ENCODE measurements at places on chromosomes 6 and 20.

GRCh38 chr6:44275271-44275748 lies 5.1 kb downstream of the TMEM151B start:
- no peak for DNase-seq

- peak; percentile 21 for DNase-seq
Measured at GRCh38 chr6:106051226-106051625, 34.9 kb upstream of the PRDM1 start.

- DNase-seq, result no peak
Measured at GRCh38 chr6:161694995-161695394, 421.1 kb upstream of the AGPAT4 start.

- DNase-seq, result no peak
Measured at GRCh38 chr6:163563318-163563717, 148.8 kb downstream of the QKI start.

- no peak for DNase-seq
Measured at GRCh38 chr6:13519839-13520238, 32.4 kb upstream of the GFOD1 start.

- DNase-seq, result no peak
Measured at GRCh38 chr6:119241111-119241465, 108.5 kb downstream of the MAN1A1 start.

- DNase-seq, result no peak
Measured at GRCh38 chr6:20227350-20227749, 15.1 kb upstream of the MBOAT1 start.

DNA sequence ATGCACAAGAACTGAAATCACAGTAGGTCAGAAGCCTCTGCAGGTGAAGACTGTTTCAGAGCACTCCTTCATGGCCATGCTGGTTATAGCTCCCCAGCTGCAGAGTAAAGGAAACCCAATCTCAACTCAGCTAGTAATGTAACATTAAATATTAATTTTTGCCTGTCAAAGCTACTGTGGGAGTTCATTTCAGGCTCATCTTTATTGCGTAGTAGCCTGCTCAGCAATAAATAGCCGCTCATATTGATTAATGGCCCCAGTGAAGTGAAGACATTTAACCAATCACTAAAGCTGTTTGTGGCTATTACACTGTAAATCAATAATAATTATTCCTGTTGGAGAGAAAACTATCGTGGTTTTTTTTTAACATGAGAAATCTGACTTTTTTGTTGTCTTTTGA lies 101.7 kb downstream of the FRK start:
- no peak for DNase-seq

- no peak for DNase-seq
Measured at GRCh38 chr6:106398621-106399020, 38.1 kb downstream of the CRYBG1 start.

DNA sequence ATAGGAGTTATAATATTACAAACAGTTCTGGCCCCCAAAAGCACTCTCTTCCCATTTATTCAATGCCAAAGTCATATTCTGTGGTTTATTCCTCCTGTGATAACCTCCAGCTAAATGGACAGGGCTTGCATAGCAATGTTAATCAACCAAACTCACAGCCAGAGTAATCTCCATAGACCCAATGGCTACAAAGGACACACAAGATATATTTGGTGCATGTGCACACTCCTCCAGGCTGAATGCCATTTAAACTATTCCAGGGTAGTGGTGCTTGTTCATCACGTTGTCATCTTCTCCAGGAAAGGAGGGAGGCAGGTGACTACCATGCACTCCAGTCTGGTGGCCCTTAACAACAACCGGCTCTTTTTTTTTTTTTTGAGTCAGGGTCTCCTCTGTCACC lies 56.8 kb downstream of the B3GAT2 start:
- no peak for DNase-seq

GRCh38 chr6:11085758-11086435 lies 7.7 kb upstream of the SMIM13 start:
- DNase-seq, result no peak

GRCh38 chr20:697826-698225 lies 22.2 kb upstream of the SCRT2 start:
- no peak for DNase-seq

DNA sequence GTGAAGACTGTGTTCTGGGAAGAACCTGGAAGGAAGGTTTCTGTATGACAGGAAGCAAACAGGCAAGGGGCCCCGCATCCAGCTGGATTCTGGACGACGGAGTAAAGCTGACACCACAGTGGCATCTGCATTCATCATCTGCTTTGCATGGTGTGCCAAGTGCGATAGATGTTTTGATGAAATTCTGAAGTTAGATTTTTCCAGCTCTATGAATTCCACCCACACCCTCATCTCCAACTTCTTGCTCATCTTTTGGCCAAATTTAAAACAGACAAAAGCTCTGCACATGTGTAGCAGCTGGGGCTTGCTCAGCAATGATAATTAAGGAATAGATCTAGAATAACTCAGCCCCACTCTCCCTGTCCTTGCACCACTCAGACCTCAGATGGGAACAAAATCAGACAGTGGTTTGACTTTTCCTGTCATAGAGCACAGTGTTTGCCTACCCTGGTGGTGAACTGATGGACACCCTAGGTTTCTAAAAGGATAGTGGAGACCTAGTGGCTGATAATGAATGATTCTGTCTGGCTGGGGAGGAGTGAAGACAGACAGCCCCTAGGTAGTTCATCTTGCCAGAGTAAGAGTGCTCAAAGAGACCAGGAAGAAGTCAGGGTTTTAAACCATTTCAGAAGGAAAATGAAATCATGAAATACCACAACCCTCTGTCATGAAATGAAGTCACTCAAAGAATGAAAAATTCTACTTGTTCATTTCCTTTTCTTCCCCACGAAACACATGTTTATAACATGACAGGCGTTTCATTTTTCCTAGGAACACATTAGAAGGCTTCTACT lies 85.8 kb downstream of the BCAS1 start:
- DNase-seq, result no peak

DNA sequence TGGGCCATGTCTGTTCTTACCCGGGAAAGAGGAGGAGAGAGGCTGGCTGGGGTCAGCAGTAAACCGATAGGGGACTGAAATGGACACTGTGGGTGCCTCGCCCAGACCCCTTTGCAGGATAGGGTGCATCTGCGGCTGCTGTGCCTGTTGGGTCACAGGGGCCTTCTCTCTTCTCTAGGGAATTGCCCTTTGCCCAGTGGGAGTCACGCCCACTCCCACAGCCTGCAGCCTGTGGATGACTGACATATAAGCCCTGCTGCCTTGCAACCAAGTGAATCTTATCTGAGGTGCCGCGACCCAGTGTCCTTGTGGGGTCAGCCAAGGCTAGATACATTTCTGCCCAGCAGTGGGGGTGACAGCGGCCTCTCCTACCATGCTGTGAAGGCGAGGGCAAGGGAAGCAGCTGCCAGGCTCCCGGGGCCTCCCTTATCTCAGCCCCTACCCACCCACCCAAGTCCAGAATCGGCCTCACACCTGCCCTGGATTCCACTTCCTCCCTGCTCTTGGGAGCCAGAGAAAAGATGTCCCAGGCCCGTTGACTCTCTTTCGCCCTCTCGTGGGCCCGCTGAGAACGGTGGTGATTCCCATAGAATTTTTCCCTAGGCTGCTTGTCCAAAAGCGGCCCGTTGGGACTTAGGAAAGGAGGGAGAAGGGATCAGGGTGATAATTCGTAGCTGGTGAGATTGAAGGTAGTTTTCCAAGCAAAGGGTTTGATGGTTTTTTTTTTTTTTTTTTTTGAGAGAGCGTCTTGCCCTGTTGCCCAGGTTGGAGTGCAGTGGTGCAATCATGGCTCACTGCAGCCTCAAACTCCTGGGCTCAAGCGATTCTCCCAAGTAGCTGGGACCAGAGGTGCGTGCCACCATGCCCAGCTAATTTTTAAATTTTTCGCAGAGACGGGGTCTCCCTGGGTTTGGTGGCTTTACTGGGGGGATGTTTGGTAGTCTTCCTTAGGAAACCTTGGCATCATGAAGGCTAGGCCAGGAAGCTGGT lies 76.4 kb upstream of the RNF24 start:
- peak; percentile 71 for DNase-seq

DNA sequence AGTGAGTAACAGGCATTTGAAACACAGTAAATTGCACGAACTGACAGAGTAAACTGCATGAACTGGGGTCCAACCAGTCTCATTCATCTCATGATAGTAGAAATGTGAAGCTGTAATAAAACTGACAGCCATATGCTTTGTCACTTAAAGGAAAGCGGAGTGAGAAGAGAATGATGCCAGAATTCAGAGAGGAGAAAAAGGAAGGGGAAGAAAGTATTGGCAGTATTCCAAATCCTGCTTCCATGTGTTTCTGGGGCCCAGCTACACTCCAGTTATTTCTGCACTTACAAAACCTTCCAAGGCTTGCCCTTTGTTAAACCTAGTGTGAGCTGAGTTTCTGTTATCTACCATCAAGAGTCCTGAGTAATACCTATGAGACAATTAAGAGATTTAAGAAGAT lies 17.2 kb downstream of the SNX14 start:
- no peak for DNase-seq

DNA sequence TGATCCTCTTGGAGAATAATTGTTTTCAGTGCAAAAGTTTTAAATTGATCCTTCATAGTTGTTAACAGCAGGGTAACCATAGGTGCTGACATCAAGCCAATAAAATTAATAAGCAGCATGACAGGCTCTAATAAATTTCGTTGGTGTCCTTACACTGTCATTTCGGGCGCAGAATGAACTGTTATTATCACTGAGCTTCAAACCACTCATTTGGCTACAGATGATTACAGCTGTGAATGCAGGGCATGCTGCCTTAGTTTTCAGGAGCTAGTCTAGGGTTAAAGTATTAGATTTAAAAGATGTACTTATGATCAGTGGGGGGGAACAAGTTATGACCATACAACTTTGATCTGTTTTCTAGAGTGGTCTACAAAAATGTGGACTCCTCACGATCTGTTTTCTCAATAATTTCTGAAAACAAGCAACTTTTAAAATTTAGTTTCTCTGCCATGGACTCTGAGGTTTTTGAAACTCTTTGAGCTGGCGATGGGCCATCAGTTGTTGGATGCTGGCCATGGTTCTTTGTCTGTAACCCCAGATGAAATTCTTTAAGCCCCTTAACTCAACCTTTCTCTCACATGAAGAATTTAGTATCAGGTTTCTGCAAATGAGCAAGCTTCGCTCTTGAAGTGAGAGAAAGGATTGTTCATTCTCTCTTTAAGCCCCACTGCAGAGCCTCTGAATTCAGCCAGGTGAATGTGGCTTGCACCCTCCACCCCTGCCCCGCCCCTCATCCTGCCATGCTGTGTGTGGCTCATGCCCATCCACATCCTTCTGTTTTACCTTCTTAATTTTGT lies 99.1 kb upstream of the MTHFD1L start:
- no peak for DNase-seq

GRCh38 chr6:69265090-69265489 lies 531.7 kb downstream of the LMBRD1 start:
- no peak for DNase-seq

DNA sequence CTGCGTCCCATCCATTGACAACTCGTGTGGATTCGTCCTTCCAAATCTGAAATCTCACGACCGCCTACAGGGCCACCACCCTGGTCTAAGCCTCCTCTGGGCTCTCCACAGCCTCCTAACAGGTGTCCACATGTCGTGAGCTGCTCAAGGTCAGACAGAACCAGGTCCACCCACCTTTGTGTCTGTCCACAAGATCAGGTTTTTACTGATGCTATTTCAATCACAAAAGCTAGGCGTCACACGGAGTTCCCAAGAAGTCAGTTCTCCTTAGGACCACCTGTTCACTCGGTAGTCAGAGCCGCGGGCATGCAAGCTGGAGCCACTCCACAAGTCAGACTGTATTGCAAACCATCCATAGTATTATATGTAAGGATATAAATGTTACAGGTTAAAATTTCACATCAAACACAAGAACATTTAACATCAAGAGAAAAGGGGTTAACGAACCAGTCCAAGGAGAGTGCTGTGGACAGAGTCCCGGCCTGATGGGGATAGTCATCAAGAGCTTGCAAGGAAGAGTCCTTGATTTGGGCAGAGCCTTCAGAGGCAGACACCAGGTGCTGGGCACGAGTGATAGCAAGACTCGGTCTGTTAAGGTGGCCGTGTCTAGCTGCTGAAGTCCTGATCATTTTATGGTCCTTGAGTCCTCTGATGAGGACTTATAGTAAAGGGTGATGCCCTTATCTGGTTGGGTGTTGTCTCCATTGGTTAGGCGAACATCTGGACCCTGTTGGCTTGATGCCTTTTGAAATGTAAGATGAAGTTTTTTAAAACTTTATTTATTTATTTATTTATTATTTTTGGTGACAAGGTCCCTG lies 731 bp upstream of the DNPH1 start:
- DNase-seq, result no peak

- DNase-seq, result no peak
Measured at GRCh38 chr6:44942201-44942600, 385.9 kb upstream of the RUNX2 start.

DNA sequence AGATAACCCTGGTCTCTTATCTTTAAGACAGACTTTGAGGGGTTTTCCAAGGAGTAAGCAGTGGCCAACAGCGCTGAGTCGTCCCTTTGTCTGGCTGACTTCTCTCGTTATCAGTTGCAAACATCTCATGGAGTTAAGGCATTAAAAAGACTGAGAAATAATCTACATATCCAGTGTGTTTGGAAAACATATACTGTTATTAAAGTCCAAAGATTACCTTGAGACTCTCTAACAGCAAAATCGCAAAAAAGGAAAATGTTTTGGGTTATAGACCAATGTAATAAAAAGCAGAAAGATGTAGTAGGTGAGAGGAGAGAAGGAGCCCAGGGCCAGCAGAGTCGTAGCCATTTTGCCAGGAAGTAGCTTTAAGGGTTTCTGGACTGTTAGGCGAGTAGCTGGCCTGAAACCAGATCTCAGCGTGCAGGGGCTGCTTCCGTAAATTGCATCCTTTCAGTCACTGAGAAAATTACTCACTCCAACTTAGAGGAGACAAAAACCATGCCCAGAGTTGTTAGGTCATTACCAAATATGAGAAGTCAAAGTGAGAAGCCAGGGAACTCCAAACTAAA lies 24.6 kb downstream of the MYLK4 start:
- no peak for DNase-seq

DNA sequence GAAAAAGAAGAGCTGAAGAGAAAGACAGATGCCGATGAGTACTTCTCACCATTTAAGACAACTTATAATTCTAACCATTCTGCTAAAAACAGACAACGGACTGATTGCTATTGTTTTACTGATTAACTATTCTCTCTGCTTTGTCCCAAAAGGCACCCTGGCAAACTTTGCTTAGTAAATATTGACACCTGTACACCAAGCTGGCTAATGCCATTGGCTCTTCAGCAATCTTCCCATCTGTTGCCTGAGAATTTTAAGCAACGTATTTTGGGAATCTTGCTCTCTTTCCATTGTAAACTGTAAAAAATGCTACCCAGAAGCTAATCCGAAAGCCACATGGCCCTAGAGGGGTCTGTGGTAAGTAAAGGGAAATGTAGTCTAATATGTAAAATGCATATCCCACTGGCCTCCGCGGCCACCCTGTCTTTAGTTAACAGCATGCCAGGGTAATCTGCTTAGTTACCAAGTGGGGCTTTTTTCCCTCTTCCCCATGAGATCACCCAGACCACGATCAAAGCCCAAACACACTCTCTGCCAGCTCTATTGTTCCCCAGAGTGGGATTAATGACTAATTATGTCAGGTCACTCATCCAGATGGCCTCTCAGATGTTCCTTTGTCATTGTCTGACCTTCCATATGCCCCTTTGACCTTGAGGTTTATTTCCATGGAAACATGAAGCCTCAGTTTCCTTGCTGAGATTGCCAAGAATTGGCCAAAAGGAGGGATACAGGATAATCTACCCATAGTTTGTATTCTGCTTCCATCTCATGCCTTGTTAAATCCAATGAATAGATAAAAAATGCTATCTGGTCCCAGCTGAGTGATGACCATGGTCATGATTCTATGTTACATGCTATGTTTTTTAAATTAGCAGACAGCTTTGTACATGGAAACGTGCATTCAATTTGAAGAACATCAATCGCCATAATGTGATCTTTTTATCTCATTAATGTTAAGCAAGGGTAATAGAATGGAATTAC lies 216.4 kb upstream of the MCHR2 start:
- no peak for DNase-seq

- no peak for DNase-seq
Measured at GRCh38 chr6:83605517-83605916, 93.2 kb downstream of the PRSS35 start.

Measured in nephron progenitor cell (in vitro differentiated cells).